T-helper 17 cell (primary cell): ENCODE measurements at places on chromosomes 7 and 10. TPM values are rescaled to one million over a fixed set of nuclear protein-coding genes. Genes with fewer than 3 reads are reported as not detected.

Gene GTPBP4
- 52.7 TPM for total RNA-seq

Gene PRKCQ
- total RNA-seq, result 66.3 TPM

Gene CLRN3
- total RNA-seq, result not detected

Gene SAMD9L
- 17.7 TPM for total RNA-seq

Gene CCL26
- not detected for total RNA-seq

DNA sequence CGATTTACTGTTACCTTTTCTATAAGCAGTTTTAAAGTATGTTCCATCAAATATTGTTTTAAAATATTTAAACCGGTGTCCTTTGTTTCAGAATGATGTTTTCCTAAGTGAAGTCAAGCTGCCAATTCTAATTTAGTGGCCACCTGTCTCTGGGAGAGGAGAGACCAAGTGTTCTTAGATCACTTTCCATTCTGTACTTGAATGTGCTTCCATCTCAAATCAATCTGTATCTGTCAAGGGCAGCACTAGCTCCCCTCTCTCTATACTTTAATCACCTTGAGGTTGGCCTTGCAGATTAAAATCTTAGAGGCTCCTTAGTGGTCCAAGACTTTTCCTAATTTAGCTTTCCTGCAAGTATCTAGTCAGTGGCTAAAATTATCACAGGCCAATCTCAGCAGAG is 49.6 kb downstream of the LGI1 start:
- no peaks in the 10 kb centered on the region for H3K4me1 ChIP-seq
- peaks cover 3% of the 10 kb centered on the region for H3K36me3 ChIP-seq
- no peak overlapping the region for H3K27ac ChIP-seq
- H3K27me3 ChIP-seq, result peaks cover 61% of the 10 kb centered on the region
- no peak overlapping the region for H3K4me3 ChIP-seq

DNA sequence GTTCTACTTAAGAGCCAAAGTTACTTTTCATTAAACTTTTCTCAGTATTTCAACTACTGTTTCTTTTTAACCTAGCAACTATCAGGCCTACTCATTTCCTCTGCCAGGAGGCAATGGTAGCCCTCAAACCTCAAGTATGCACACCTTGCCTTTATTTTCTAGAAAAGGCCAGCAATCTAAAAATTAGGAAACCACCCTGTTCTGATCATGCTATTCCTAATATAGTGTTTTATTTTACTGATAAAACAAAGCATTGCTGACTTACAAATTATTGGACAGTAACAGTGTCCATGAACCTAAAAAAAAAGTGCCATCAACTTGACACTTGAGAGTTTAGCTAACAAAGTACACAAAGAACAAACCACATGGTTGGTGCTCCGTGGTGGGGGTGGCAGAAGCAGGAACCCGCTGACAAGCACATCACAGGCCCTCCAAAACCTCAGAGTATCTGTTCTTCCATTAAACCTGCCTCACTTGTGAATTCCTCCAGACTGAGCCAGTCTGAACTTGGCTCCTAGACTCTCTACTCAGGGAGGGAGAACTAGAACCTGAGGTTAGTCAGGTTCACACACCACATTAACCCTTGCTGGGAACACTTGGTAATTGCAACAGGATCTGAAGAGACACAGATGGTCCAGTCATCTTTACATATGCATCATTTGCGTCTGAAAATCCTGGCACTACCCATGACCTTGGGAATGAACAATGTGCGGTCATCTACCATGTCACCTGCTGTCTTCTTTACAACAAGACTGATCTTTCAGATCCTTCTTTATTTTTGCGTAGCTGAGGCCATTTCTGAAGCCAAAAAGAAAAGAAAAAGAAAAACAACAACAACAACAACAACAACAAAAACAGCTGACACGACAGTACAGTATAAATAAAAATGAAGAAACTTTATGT is 31.9 kb downstream of the PIP4K2A start:
- H3K27ac ChIP-seq, result peak overlapping the region; percentile 95
- H3K4me3 ChIP-seq, result peak overlapping the region; percentile 89
- H3K4me1 ChIP-seq, result peaks cover 68% of the 10 kb centered on the region
- DNase-seq, result peak; percentile 17
- no peaks in the 10 kb centered on the region for H3K36me3 ChIP-seq
- H3K27me3 ChIP-seq, result no peaks in the 10 kb centered on the region

- no peak overlapping the region for H3K27ac ChIP-seq
- H3K36me3 ChIP-seq, result no peaks in the 10 kb centered on the region
- no peak overlapping the region for H3K4me3 ChIP-seq
- H3K4me1 ChIP-seq, result no peaks in the 10 kb centered on the region
Observed at GRCh38 chr7:88431882-88432281, 125.2 kb upstream of the STEAP4 start.

DNA sequence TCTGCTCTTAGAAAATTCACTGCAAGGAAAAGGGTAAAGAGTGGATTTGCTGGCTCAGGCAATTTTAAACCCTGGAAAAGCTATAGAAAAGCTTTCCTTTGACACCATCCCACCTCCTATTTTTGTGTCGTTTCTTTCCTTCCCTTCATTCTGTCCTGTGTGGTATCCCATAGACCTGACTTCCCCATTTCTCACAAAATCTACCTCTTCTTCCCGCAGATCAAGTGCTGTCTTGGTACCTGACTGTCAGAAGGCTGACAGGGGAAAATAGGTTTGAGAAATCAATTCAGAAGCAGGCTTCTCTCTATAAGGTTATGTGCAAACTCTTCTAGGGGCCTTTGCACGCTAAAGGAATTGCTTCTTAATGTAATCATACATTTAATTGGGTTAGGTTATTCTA is 98.9 kb downstream of the MTPN start:
- H3K36me3 ChIP-seq, result no peaks in the 10 kb centered on the region
- no peak overlapping the region for H3K27ac ChIP-seq
- H3K4me1 ChIP-seq, result no peaks in the 10 kb centered on the region
- H3K4me3 ChIP-seq, result no peak overlapping the region
- H3K27me3 ChIP-seq, result no peaks in the 10 kb centered on the region
- no peak for DNase-seq

- peaks cover 10% of the 10 kb centered on the region for H3K4me1 ChIP-seq
- DNase-seq, result no peak
- H3K36me3 ChIP-seq, result no peaks in the 10 kb centered on the region
- H3K4me3 ChIP-seq, result no peak overlapping the region
Observed at GRCh38 chr10:71657604-71658466, 61.7 kb downstream of the C10orf105 start.

GRCh38 chr7:111012149-111012548 is 78.8 kb upstream of the LRRN3 start:
- no peak for DNase-seq
- peak overlapping the region; percentile 90 for H3K4me3 ChIP-seq
- peak overlapping the region; percentile 98 for H3K27ac ChIP-seq
- no peaks in the 10 kb centered on the region for H3K27me3 ChIP-seq
- no peaks in the 10 kb centered on the region for H3K36me3 ChIP-seq

- H3K4me1 ChIP-seq, result peaks cover 2% of the 10 kb centered on the region
- no peaks in the 10 kb centered on the region for H3K27me3 ChIP-seq
- no peaks in the 10 kb centered on the region for H3K36me3 ChIP-seq
- no peak for DNase-seq
- H3K27ac ChIP-seq, result no peak overlapping the region
Observed at GRCh38 chr7:69643708-69644445, 45.6 kb downstream of the AUTS2 start.

- H3K27ac ChIP-seq, result no peak overlapping the region
- H3K4me3 ChIP-seq, result no peak overlapping the region
- no peak for DNase-seq
- H3K4me1 ChIP-seq, result peaks cover 15% of the 10 kb centered on the region
- H3K27me3 ChIP-seq, result no peaks in the 10 kb centered on the region
Observed at GRCh38 chr7:17898111-17898510, 42.2 kb downstream of the SNX13 start.

- H3K27ac ChIP-seq, result no peak overlapping the region
- DNase-seq, result no peak
- H3K27me3 ChIP-seq, result peaks cover 41% of the 10 kb centered on the region
Observed at GRCh38 chr10:80253266-80253962, 36.0 kb downstream of the MAT1A start.

DNA sequence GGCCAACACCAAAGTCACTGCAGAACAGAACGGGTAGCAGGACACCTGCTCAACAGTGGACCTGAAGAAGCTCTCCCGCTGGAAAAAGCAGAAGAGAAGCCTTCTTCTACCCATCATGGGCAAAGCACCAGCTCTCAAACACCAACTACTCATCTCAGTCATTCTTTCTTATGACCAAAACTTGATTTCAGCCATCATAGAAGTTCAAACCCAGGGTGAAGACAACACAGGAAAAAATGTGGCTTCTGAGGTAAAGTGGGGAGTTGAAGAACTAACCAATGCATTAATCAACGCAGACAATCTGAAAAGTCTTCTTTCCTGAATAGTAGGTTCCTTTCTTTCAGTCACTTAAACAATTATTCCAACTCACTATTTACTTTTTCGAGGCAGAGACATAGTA is 83.3 kb downstream of the ELMO1 start:
- H3K4me1 ChIP-seq, result peaks cover 59% of the 10 kb centered on the region
- peaks cover 3% of the 10 kb centered on the region for H3K36me3 ChIP-seq
- H3K4me3 ChIP-seq, result peak overlapping the region; percentile 53
- DNase-seq, result no peak
- H3K27ac ChIP-seq, result peak overlapping the region; percentile 74
- H3K27me3 ChIP-seq, result no peaks in the 10 kb centered on the region

GRCh38 chr7:412313-412710 is 107.3 kb downstream of the PDGFA start:
- H3K27ac ChIP-seq, result no peak overlapping the region
- no peak overlapping the region for H3K4me3 ChIP-seq
- peaks cover 6% of the 10 kb centered on the region for H3K27me3 ChIP-seq
- no peak for DNase-seq
- H3K4me1 ChIP-seq, result peaks cover 3% of the 10 kb centered on the region

GRCh38 chr7:55917771-55918170 is 30.5 kb downstream of the ZNF713 start:
- H3K4me3 ChIP-seq, result no peak overlapping the region
- no peak overlapping the region for H3K27ac ChIP-seq
- H3K4me1 ChIP-seq, result no peaks in the 10 kb centered on the region
- H3K27me3 ChIP-seq, result no peaks in the 10 kb centered on the region
- H3K36me3 ChIP-seq, result peaks cover 5% of the 10 kb centered on the region
- no peak for DNase-seq

GRCh38 chr7:131556053-131556908 is at the start of gene PODXL:
Gene PODXL (minus strand): TSS chr7:131556628. CDS start chr7:131556359, 269 bp downstream.
- H3K36me3 ChIP-seq, result peaks cover 6% of the 10 kb centered on the region
- H3K4me1 ChIP-seq, result peaks cover 11% of the 10 kb centered on the region
- peaks cover 33% of the 10 kb centered on the region for H3K27me3 ChIP-seq
- peak within 1 kb of the TSS; percentile 86 for H3K4me3 ChIP-seq
- no peak within 1 kb of the TSS for H3K27ac ChIP-seq

DNA sequence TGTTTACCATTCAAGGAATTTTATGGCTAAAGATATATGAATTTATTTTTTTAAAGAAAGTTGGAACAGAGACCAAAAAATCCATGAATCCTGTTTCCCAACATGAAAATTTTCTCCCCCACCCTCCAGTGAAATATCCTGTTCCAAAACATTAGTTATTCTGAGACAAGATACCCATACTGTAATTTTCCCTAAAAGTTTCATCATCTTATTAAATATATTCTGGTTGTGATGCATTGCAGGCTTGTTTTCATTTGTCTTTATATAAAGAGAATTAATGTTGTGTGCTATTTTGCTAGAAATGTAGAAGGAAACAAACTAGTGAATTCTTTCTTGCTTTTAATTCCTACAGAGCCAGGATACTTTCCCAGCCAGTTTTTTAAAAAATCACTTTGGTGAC is 106.6 kb downstream of the EXOC4 start:
- no peaks in the 10 kb centered on the region for H3K4me1 ChIP-seq
- H3K4me3 ChIP-seq, result no peak overlapping the region
- no peak for DNase-seq
- peaks cover 10% of the 10 kb centered on the region for H3K36me3 ChIP-seq
- no peaks in the 10 kb centered on the region for H3K27me3 ChIP-seq
- no peak overlapping the region for H3K27ac ChIP-seq
